ENCODE measurements at places on chromosomes 13 and 19.

DNA sequence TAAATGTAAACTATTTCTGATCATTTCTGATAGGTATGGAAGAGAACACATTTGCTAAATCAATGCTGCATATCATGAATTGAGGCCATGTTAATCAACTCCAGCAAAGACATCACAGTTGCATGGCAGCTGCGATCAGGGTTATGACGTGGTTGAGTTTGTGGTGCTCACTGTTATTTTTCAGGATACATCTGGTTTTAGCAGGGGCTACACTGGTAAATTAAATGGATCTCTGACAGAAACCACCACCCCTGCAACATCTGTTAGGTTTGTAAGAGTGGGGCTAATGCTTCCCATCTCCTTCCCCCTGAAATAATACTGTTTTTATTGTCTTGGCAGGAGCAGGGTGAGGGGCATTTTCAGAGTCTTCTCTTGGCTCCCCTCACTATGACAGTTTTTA lies 444.4 kb upstream of the ZNF507 start:
- DNase-seq = no peak

DNA sequence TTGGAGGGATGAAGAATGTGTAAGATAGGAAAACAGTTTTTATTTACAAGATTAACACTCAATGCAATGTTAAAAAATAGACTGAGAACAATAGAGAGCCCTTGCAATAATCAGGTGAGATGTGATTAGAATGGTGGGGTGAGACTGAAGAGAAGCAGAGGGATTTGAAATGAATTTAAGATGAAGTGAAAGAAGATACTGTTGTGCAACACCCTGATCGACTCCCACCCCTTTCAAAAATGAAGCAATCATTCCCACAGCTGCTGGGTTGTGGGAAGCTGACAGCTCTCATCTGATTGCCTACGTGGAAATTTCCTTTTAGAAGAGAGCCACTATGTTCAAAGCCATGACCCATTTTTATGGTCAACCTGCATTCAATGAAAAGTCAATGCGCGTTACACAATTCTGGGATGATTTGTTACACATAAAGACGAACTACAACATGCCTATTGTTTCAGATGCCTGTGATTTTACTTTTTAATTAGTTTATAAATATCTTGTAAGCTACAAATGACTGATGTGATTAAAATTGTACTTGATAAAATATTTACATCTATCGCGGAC lies 1374.8 kb downstream of the PCDH9 start:
- DNase-seq = no peak

GRCh38 chr13:21164631-21165030 lies 11.7 kb downstream of the SKA3 start:
- DNase-seq = no peak

DNA sequence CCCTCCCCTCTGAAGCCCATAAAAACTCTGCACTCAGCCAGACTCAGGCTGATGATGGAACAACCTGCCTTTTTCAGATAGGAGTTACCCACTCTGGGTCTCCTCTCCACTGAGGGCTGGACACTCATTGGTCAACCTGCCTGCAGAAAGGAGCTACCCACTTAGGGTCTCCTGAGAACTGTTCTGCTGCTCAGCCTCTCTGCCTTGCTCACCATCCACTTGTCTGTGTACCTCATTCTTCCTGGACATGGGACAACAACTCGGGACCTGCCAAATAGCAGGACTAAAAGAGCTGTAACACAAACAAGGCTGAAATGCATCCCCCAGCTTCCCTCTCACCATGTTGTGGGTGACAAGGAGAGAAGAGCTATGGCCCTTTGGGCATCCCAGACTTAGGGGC lies 18.4 kb upstream of the RCBTB2 start:
- no peak for DNase-seq

DNA sequence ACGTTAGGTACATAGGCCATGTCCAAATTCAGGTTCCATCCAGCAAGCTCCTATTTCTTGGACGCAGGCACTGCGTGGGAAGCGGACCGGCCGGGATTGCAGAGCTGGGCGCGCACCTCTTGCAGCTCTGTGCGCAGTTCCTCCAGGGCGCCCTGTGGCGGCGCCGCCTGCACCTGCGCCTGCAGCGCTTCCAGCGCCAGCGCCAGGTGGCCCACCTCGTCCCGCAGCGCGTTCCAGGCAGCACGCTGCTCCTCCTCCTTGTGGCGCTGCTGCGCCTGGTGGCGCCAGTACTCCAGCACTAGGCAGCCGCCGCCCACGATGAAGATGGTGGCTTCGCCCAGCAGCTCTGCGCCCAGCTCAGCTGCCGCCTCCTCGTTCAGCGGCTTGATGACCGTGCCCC lies 31.1 kb downstream of the OPA3 start:
- DNase-seq = no peak

- DNase-seq = no peak
Observed at GRCh38 chr19:55406826-55407549, 600 bp downstream of the UBE2S start.

GRCh38 chr13:107900775-107901174 lies 314.6 kb downstream of the LIG4 start:
- DNase-seq = no peak
